ENCODE measurements at places on chromosomes 16 and 17.

- no peak for DNase-seq
Observed at GRCh38 chr17:40519089-40519775, 17.8 kb upstream of the TNS4 start.

GRCh38 chr17:29292992-29293889, 707 bp downstream of the NUFIP2 start:
- no peak for DNase-seq

- DNase-seq: no peak
Observed at GRCh38 chr16:324451-325334, 27.8 kb downstream of the AXIN1 start.

- peak; percentile 62 for DNase-seq
Observed at GRCh38 chr17:79836972-79837887, 2.0 kb downstream of the CBX4 start.

- DNase-seq: no peak
Observed at GRCh38 chr16:88665148-88665547, 2.3 kb upstream of the MVD start.

GRCh38 chr17:50562242-50563091, 2.0 kb downstream of the CACNA1G start:
- no peak for DNase-seq

- DNase-seq: no peak
Observed at GRCh38 chr16:59060207-59060606, 326.1 kb upstream of the GOT2 start.

- DNase-seq: no peak
Observed at GRCh38 chr17:9957244-9957643, 52.2 kb upstream of the RCVRN start.

- DNase-seq: no peak
Observed at GRCh38 chr16:30605158-30605557, 5.0 kb downstream of the ZNF689 start.

- DNase-seq: no peak
Observed at GRCh38 chr16:84184775-84185174, 2.1 kb downstream of the TAF1C start.

DNA sequence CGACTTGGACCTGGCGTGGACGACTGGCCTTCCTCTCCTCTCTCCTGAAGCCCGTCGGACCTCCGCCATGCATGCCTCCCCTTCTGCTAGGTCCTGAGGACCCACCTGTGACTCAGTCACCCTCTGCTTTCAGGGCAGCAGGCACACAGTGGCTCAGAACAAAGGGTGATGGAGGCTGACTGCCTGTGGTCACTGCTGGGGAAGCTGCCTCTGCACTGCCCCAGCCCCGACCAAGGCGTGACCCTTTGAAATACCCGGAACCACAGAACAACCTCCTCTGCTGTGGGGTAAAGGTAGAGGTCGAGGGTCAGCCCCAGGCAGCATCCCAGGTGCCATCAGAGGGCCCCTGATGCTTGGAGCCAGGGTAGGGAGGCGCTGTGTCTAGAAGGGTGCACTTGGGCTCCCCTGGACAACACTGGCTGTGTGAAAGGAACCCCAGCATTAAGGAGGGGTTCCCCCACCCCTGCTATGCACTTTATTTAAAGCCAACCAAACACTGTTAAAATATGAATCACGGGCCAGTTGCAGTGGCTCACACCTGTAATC, 12.5 kb upstream of the SLC4A1 start:
- DNase-seq: no peak

GRCh38 chr17:80812362-80813088, 179.1 kb upstream of the CHMP6 start:
- no peak for DNase-seq

DNA sequence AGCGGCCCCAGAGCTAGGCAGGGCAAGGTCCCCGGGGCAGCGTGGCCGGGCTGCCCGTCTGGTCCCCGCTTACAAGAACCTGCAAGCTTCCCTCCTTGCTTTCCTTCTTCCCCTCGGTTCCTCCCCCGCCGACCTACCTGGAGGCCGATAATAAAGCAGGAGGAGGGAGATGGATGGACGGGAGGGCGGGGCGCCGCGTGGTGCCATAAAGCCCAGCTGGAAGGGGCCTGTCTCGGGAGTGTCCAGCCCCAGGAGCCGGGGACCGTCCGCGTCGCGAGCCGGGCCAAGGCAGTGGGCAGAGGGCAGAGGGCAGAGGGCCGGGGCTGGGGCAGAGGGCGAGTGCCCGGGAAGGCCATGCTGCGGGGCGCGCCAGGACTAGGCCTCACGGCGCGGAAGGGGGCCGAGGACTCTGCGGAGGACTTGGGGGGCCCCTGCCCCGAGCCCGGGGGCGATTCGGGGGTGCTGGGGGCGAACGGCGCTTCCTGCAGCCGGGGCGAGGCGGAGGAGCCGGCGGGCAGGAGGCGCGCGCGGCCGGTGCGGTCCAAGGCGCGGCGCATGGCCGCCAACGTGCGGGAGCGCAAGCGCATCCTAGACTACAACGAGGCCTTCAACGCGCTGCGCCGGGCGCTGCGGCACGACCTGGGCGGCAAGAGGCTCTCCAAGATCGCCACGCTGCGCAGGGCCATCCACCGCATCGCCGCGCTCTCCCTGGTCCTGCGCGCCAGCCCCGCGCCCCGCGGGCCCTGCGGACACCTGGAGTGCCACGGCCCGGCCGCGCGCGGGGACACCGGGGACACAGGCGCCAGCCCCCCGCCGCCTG, at the start of gene BHLHA9:
Gene BHLHA9 (plus strand): TSS at position 235 of the 820 bp plus-strand sequence. CDS start 120 bp downstream, at position 355.
- DNase-seq: no peak

GRCh38 chr16:53509906-53510703, 7.1 kb upstream of the AKTIP start:
- DNase-seq: peak; percentile 38

All from HCT116 (cell line).